Stimulated activated CD8-positive, alpha-beta memory T cell treated with anti-CD3 and anti-CD28 coated beads, Interleukin-15, amount 100 ng/mL, for 1 hour (primary cell): ENCODE measurements at places on chromosomes 1 and 21.

- DNase-seq: no peak
These were observed 16.3 kb downstream of the VASH2 start for GRCh38 chr1:212966616-212967015.

GRCh38 chr1:35533586-35533985, 23.6 kb downstream of the KIAA0319L start:
- DNase-seq: no peak

- no peak for DNase-seq
These were observed 71.5 kb downstream of the MACF1 start for GRCh38 chr1:39275836-39276507.

GRCh38 chr1:235855811-235856429, 10.8 kb downstream of the LYST start:
- no peak for DNase-seq

- no peak for DNase-seq
These were observed 12.0 kb downstream of the FHAD1 start for GRCh38 chr1:15258833-15259621.

DNA sequence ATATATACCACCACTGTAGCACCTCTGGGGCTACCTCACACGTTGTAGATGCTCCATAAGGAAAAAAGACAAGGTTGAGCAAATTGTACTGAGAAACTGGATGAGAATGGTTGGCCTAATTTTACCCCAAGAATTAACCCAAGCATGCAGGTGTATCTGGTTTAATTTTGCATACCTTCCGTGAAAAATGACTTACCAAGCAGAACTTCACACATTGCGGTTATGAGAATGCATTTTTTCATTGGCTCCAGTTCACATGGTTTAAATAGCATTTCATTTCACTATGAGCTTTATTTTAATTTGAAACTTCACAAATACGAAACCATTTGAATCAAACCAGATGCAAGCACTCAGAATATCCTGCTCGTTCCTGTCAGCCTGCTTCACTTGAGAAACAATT, 512.2 kb downstream of the LTN1 start:
- DNase-seq: no peak

DNA sequence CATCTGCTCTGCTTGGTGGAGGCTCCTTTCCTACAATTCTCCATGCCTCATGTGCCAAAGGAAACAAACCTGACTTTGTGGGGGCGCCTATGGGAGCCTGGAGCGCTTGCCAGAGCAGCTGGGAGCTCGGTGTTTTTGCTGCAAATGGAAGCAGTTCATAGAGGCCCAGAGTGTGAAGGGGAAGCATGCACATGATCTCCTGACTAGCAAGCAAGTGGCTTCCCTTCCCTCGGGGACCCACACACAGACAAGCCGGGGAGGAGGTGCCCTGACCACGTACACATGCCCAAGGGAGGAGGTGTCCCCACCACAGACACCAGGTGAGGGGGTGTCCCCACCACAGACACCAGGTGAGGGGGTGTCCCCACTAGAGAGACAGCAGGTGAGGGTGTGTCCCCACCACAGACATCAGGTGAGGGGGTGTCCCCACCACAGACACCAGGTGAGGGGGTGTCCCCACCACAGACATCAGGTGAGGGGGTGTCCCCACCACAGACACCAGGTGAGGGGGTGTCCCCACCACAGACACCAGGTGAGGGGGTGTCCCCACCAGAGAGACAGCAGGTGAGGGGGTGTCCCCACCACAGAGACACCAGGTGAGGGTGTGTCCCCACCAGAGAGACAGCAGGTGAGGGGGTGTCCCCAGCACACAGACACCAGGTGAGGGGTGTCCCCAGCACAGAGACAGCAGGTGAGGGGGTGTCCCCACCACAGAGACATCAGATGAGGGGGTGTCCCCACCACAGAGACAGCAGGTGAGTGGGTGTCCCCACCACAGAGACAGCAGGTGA, 106.8 kb downstream of the CRYAA start:
- DNase-seq: no peak
